Stimulated activated CD8-positive, alpha-beta memory T cell treated with anti-CD3 and anti-CD28 coated beads, Interleukin-4, amount 100 ng/mL, for 1 hour (primary cell): ENCODE measurements at places on chromosomes 2 and 18.

DNA sequence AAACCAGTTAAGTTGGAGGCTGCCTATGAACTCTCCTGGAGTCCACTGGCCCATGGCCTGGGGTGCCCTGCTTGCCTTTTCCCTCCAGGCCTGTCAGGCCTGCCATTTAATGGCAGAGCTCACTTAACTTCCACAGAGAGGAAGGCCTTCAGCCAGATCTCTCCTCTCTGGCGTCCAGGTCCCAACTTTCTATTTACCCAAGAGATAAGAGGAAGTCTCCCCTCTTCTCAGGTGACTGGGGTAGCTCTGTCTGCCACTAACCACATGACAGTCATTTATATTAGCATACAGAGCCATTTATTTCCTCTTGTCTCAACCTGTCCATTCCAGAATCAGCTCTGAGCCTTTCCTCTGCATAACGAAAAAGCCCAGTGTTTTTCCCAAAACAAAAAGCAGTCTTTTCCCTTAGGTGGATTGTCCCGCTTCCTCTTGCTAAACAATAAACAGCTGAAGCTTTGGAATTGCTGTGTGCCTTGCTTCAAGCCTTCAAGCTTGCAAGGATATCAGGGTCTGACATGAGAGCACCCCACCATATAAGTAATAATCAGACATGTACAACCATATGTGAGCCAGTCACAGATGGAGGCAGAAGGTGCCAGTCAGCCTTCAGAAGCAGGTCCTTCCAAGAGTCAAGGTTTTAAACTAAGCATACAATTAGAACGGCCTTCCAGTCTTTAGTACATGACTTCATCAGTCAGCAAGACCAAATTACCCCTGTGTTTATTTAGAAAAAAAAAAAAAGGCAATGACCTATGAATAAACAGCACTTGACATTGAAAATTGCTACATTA is 71.2 kb upstream of the STPG4 start:
- DNase-seq: no peak

- DNase-seq: no peak
Measured at GRCh38 chr2:190656301-190656700, 7.4 kb downstream of the NAB1 start.

- no peak for DNase-seq
Measured at GRCh38 chr2:47401789-47402554, 984 bp upstream of the MSH2 start.

- no peak for DNase-seq
Measured at GRCh38 chr2:16149349-16150243, 209.2 kb downstream of the MYCN start.

GRCh38 chr2:221999717-222000116 is 299.1 kb downstream of the PAX3 start:
- no peak for DNase-seq

GRCh38 chr2:112840068-112840445 is 3.5 kb upstream of the IL1B start:
- DNase-seq: no peak

GRCh38 chr2:186699742-186700141 is 5.9 kb downstream of the FAM171B start:
- DNase-seq: no peak

- no peak for DNase-seq
Measured at GRCh38 chr2:10226038-10226724, 76.5 kb upstream of the HPCAL1 start.

DNA sequence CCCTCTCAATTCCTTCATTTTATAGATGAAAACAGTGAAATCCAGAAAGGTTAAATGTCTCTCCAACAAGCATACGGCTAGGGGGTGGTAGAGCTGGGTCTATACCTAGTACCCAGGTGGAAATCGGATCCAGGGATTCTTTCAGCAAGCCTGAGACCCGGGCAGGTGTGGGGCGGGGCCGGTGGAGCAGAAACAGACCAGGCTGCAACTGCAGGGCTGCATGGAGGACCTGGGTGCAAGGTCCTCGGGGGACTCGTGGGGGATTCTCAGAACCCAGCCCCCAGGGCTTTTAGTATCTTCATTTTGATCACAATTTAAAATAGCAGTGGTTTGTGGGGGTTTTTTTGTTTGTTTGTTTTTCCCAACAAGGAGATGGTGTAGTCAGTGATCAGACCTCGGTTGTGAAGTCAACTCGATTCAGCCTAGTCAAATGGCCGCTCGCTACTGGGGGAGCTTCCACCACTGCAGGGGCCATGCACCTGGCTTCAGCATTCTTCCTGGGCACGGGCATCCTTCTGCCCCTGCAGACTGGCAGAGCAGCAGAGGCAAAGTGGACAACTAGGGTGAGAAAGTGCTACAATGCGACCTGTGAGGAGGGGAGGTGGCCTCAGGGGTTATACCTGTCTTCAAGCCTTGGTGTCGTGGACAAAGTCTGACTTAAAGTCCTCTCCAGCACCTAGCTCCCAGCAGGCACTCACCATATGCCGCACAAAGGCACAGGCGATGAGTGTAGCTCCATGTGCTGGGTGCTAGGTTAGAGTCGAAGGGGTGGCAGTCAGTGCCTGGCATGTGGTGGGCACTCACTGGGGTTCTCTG is 46.3 kb downstream of the GORASP2 start:
- no peak for DNase-seq

DNA sequence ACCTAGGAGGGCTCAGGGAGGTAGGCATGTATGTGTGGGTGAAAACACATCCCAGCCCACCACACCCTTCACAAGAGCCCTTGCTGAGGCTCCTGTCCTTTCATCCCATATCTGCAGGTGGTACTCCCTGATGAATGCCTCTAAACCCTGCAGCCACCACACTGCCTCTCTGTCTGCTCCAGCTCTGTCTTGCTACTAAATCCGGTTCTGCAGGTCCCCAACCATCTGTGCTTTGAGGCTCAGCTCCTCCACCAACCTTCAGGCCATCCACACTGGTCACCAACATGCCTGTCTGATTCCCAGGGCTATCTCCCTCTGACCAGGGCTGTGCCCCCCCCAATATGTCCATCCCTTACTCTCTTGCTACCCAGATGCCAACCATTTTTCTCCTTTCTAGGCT is 92.7 kb downstream of the BIN1 start:
- DNase-seq: no peak

GRCh38 chr18:61459896-61460648 is 126.8 kb downstream of the CDH20 start:
- no peak for DNase-seq

- no peak for DNase-seq
Measured at GRCh38 chr2:43345872-43346271, 119.5 kb upstream of the ZFP36L2 start.

DNA sequence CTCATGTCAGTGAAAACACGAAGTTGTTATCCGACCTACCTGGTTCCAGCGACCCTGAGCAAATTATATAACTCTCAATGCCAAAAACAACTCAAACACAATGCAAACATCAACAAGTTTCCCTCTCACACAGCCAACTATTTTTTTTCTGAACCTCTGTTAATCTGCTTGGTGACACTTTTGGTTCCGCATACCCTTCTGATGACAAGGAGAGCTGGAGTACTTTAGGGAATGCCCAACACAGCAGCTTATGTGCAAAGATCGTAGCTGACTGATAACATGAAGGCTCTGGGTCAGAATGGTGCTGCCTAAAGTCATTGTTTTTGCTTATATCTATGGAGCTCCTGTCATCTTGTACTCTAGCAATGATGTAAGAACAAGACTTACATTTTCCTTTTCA is 72.7 kb upstream of the CCDC68 start:
- no peak for DNase-seq

GRCh38 chr2:79389481-79389880 is 123.4 kb upstream of the CTNNA2 start:
- DNase-seq: no peak

GRCh38 chr2:42793334-42794270 is 1.2 kb upstream of the HAAO start:
- no peak for DNase-seq

- DNase-seq: no peak
Measured at GRCh38 chr2:16470936-16471490, 194.6 kb downstream of the CYRIA start.

- no peak for DNase-seq
Measured at GRCh38 chr2:220569112-220569897, 941.9 kb downstream of the SLC4A3 start.

GRCh38 chr2:8551622-8552074 is 130.2 kb upstream of the ID2 start:
- DNase-seq: no peak

DNA sequence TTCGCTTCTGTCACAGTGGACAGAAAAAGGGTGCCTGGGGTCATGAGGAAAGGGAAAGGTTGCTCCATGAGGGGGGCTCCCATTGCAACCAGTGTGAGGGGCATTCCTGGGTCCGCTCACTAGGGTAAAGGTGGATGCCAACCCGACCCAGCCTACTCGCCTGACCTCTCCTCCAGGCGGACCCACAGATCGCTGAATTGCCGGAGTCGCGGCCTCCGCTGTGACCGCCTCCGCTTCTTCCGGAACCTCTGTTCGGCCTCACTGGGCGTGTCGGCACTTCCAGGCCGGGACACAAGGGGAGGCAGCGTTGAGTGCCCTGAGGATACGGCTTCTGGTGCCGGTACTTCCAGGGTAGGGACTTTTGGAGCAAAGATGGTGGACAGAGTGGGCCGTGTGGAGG is 57.1 kb downstream of the TRABD2A start:
- DNase-seq: no peak

GRCh38 chr18:35835366-35835765 is 137.1 kb upstream of the RMP24 start:
- no peak for DNase-seq

DNA sequence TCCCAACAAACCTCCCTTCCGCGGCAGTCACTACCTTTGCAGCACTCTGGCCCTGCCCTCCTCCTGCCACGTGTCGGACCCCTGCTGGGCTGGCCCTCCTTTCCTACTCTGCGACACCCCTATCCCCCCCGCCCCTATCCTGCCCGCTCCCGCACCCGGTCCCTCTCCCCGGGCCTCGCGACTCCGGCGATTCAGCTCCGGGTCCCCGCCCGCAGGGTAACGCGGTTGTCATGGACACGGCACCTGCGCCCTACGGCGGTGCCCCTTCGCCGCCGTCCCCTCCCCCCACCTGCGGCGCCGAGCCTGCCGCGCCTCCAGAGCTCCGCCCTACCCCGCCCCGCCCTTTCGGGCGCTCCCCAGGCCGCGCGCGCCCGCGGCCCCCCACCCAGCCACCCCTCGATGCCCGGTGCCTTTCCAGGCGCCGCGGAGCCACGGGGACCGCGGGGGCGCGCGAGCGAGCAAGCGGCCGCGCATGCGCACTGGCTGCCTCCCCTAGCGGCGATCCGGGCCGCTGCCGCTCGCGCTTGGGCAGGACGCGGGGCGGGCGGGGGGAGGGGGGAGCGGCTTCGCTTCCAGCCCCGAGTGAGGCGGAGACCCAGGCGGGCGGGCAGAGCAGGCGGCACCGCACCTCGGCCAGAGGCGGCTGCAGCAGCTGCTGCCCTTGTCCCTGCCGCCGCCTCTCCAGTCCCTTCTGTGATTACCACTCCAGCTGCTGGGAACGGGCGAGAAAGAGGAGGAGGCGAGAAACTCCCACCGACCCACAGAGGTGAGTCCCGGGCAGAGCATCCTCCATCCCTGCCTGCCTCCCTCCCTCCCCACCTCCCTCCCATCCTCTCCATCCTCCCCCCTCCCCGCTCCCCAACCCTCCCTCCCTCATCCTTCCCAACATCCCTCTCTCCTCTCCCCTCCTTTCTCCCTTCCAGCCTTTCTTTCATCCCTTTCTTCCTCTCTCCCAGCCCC is at the start of gene CTNNA2:
CTNNA2 (plus strand) TSS at position 610 of the 960 bp plus-strand sequence.
- no peak for DNase-seq

GRCh38 chr2:71779774-71780105 is 326.4 kb downstream of the DYSF start:
- no peak for DNase-seq

DNA sequence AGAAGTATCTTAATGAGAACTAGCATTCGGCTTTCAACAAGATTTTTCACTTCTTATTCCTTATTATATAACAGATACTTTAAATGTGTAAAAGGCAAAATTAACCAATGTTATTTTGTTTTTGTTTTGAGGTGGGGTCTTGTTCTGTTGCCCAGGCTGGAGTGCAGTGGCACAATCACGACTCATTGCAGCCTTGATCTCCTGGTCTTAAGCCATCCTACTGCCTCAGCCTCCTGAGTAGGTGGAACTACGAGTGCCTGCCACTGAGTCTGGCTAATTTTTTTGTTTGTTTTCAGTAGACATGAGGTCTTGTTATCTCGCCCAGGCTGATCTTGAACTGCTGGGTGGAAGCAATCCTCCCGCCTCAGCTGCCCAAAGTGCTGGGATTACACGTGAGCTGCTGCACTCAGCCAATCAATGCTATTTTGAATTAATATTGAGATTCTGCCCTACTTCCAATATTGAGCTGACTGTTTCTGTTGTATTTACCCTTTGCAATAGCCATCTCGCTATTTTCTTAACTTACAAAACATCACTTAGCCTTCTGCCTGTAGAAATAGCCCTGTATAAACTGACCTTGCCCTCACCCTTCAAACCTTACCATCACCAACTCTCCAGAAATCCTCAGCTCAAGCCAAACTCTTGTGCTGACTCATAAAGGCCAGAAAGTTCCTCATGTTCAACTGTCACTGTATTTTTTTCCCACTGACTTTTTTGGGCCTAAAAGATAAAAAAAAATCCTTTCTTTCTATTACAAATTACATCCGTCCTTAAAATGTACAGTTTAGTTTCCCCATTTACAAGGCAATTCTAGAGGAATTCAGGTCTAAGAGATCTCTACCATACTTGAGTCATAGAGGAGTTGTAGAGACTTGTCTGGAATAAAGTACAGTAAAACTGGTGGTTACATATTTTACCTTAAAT is 94.3 kb downstream of the OLA1 start:
- no peak for DNase-seq

GRCh38 chr2:135150725-135151124 is 98.6 kb downstream of the RAB3GAP1 start:
- DNase-seq: no peak

- DNase-seq: no peak
Measured at GRCh38 chr2:122562775-122563174, 807.3 kb downstream of the TSN start.

DNA sequence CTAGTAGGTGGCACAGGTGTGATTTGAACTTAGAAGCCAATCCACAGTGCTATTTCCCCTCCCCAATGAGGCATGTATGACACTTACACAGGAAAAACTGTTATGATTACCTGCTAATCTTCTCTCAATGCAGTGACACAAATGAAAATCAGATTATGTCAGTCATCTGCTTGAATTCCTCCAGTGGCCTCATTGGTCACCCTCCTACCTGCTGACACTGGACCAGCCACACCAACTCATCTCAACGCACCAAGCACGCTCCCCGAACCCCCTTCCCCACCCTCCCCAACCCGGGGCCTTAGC is 82.2 kb upstream of the SEC11C start:
- DNase-seq: no peak

- DNase-seq: no peak
Measured at GRCh38 chr2:86414996-86415395, 26.2 kb upstream of the KDM3A start.

- no peak for DNase-seq
Measured at GRCh38 chr2:71811726-71812125, 335.9 kb downstream of the CYP26B1 start.

GRCh38 chr2:125456693-125457363 is 1199.1 kb upstream of the GYPC start:
- no peak for DNase-seq

GRCh38 chr18:45167631-45168280 is 447.5 kb upstream of the SLC14A2 start:
- DNase-seq: no peak

- DNase-seq: no peak
Measured at GRCh38 chr2:223180463-223180862, 128.5 kb downstream of the KCNE4 start.
